NCI-H1930 (cell line): ENCODE measurements at places on chromosomes 2 and 18.

DNA sequence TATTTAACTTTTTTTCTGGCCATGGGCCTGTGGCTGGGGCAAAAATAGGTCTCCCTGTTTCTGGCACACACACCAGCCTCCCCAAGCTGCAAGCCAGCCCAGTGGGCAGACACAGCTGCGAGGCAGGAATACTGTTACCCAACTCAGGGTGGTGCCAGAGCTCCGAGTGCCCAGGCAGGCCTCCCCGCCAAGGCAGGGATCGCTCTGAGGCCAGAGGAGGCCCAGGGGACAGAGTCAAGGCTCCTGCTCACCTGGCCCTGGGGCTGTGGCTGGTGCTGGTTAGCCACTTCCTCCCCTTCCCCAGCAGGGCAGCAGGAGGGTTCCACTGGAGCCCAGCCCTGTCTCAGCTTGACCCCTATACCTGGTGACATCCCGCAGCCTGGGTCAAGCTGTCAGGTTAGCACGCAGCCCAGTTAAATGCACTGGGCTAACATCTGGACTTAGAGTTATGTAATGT lies 67.1 kb upstream of the EPAS1 start:
- no peak for DNase-seq

- DNase-seq: no peak
These were observed 71.7 kb upstream of the MYO3B start for GRCh38 chr2:170106102-170106840.

DNA sequence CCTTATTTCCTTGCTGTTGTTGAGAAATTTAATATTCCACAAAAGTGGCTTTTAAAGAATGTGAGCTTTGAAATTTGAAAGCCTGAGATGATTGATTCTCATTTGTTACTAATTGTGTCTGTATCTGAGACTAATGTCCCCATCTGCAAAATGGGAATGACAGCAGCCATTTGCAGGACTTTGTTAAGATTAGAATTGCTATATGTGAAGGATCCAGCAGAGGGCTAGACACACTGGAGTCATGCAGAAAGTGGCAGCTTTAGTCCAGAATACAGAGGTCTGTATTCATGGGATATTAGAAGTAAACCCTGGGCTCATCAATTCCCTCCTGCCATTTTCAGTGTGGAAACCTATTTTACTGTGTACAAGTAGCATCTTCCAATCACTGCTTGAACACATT lies 296.5 kb upstream of the GYPC start:
- no peak for DNase-seq

DNA sequence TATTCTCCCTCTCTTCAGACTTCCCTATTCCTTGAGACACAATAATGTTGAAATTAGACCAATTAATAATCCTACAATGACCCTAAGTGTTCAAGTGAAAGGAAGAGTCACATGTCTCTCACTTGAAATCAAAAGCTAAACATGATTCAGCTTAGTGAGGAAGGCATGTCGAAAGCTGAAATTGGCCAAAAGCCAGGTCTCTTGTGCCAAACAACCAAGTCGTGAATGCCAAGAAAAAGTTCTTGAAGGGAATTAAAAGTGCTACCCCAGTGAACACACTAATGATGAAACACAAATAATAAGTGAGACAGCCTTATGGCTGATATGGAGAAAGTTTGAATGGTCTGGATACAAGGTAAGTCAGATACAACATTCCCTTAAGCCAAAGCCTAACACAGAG lies 115.4 kb downstream of the PXDN start:
- DNase-seq: no peak
